Neural progenitor cell (in vitro differentiated cells): ENCODE measurements at places on chromosomes 1 and 21.

- no peak overlapping the region for H3K27ac ChIP-seq
- no peaks in the 10 kb centered on the region for H3K27me3 ChIP-seq
- peaks cover 14% of the 10 kb centered on the region for H3K36me3 ChIP-seq
- peaks cover 7% of the 10 kb centered on the region for H3K4me1 ChIP-seq
Observed at GRCh38 chr21:33330726-33331125, 6.0 kb downstream of the IFNAR1 start.

- DNase-seq, result no peak
- H3K27me3 ChIP-seq, result no peaks in the 10 kb centered on the region
- H3K4me3 ChIP-seq, result no peak overlapping the region
- no peak overlapping the region for H3K27ac ChIP-seq
- H3K36me3 ChIP-seq, result peaks cover 42% of the 10 kb centered on the region
Observed at GRCh38 chr1:173954179-173954578, 37.1 kb upstream of the SERPINC1 start.

GRCh38 chr1:148166558-148167492 is 14.7 kb upstream of the NBPF11 start:
- no peaks in the 10 kb centered on the region for H3K27me3 ChIP-seq
- DNase-seq, result no peak
- no peaks in the 10 kb centered on the region for H3K36me3 ChIP-seq
- no peak overlapping the region for H3K4me3 ChIP-seq
- no peaks in the 10 kb centered on the region for H3K4me1 ChIP-seq

GRCh38 chr21:38389896-38390295 is 108.4 kb downstream of the ERG start:
- H3K4me1 ChIP-seq, result peaks cover 1% of the 10 kb centered on the region
- no peak overlapping the region for H3K27ac ChIP-seq
- no peak for DNase-seq

GRCh38 chr1:110783292-110783918 is 89.5 kb upstream of the CD53 start:
- H3K36me3 ChIP-seq, result no peaks in the 10 kb centered on the region
- peaks cover 30% of the 10 kb centered on the region for H3K27me3 ChIP-seq
- H3K4me1 ChIP-seq, result no peaks in the 10 kb centered on the region
- DNase-seq, result peak; percentile 67
- H3K4me3 ChIP-seq, result no peak overlapping the region
- H3K27ac ChIP-seq, result no peak overlapping the region
